Activated B cell treated with CpG ODN at 0.5 μM for 24 hours (primary cell): ENCODE measurements at places on chromosomes 4 and X. TPM values are rescaled to one million over a fixed set of nuclear protein-coding genes. Genes with fewer than 3 reads are reported as not detected.

Gene MEPE
- total RNA-seq, result not detected in 2 replicates

Gene PCYT1B
- total RNA-seq, result not detected in 2 replicates

Gene TCEANC
- 5.1 and 5.9 TPM in 2 replicates for total RNA-seq

Gene ASMTL
- total RNA-seq, result 49.2 and 52.1 TPM in 2 replicates

Gene MAGEB2
- not detected in 2 replicates for total RNA-seq

Gene CT45A2
- total RNA-seq, result not detected in 2 replicates

Gene PAGE1
- total RNA-seq, result not detected in 2 replicates

Gene GAB1
- total RNA-seq, result 11.9 and 12.0 TPM in 2 replicates

- H3K4me3 ChIP-seq, result no peak overlapping the region
- no peaks in the 10 kb centered on the region for H3K27me3 ChIP-seq
- H3K4me1 ChIP-seq, result peaks cover 5% of the 10 kb centered on the region
Measured at GRCh38 chrX:53476371-53476770, 42.2 kb upstream of the HSD17B10 start.

DNA sequence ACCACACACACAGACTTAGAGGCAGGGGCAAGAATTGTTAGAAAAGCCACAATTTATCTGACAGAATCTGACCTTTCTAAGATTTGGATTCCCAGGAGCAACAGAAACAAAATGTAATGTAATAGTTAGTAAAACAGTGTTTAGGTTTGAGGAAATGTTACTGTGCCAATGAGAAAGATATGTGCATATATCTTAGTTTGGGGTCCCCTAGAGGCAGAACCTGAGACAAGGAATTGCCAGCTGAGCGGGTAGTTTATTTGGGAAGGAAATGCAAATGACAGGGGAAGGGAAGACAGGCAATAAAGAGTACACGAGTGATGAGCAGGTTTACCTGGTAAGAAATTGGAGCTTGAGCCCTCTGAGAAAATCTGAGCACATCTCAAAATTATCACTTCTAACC is 31.3 kb upstream of the DDX53 start:
- no peaks in the 10 kb centered on the region for H3K36me3 ChIP-seq
- no peaks in the 10 kb centered on the region for H3K4me1 ChIP-seq
- no peak overlapping the region for H3K4me3 ChIP-seq
- no peaks in the 10 kb centered on the region for H3K27me3 ChIP-seq

GRCh38 chr4:81038636-81039350 is 8.3 kb downstream of the BMP3 start:
- DNase-seq, result no peak
- H3K4me1 ChIP-seq, result peaks cover 16% of the 10 kb centered on the region
- H3K27me3 ChIP-seq, result peaks cover 2% of the 10 kb centered on the region
- H3K36me3 ChIP-seq, result no peaks in the 10 kb centered on the region
- H3K4me3 ChIP-seq, result no peak overlapping the region
- H3K27ac ChIP-seq, result no peak overlapping the region

DNA sequence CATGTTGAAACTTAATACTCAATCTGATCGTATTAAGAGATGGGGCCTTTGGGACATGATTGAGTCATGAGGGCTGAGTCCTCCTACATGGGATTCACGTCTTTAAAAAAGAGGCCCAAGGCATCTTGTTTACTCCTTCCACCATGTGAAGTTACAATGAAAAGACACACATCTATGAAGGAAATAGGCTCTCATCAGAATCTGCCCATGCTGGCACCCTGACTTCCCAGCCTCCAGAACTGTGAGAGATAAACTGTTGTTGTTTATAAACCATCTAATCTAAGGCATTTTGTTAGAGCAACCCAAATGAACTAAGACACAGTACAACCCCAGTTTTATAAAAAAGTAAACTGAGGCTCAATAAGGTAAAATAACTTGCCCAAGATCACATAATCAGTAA is 32.3 kb downstream of the PPP3CA start:
- no peak for DNase-seq
- no peak overlapping the region for H3K27ac ChIP-seq
- peaks cover 50% of the 10 kb centered on the region for H3K4me1 ChIP-seq
- H3K4me3 ChIP-seq, result no peak overlapping the region
- peaks cover 20% of the 10 kb centered on the region for H3K36me3 ChIP-seq
- no peaks in the 10 kb centered on the region for H3K27me3 ChIP-seq

DNA sequence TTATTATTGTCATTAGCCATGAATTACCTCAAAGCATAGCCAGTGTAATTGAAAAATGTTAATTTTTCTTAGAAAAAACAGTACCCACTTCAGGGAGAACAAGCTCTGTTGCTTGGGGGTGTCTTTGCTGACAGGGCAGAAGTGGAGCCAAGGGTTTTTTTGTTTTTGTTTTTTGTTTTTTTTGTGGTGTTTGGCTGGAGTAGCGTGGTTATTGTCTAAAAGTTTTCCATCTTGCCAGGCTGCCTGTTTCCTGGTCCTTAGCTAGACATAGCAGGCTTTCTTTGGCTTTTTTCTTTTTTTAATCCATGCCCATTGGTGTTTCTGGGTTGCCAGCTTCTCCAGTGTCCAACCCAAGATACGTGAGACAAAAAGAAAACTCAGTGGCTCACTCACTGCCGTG is 61.5 kb downstream of the CASP3 start:
- no peak overlapping the region for H3K27ac ChIP-seq
- DNase-seq, result no peak
- H3K4me3 ChIP-seq, result no peak overlapping the region

- no peaks in the 10 kb centered on the region for H3K4me1 ChIP-seq
- H3K4me3 ChIP-seq, result no peak overlapping the region
- no peak overlapping the region for H3K27ac ChIP-seq
- DNase-seq, result no peak
Measured at GRCh38 chr4:140291259-140291658, 82.2 kb upstream of the SCOC start.

DNA sequence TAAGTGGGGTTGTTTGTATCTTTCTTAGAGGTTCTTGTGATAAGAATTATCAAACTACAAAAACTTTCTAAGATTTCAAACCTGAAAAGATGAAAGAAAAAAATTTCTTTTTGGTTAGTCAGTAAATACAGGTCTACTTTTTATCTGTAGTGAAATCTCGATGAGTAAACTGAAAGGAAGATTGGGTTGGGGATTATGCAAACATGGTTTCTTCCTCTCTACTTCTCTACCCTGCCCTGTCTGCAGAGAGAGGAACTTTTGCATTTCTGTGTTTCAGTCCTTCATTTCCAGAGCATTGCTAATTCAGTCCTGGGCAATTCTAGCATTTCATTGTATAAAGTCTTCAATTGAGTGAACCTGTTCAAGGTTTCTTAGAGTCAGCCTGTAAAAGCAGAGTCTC is 51.6 kb upstream of the IL2 start:
- H3K27ac ChIP-seq, result no peak overlapping the region
- no peak overlapping the region for H3K4me3 ChIP-seq
- DNase-seq, result no peak
- H3K27me3 ChIP-seq, result peaks cover 5% of the 10 kb centered on the region
- no peaks in the 10 kb centered on the region for H3K36me3 ChIP-seq
- H3K4me1 ChIP-seq, result no peaks in the 10 kb centered on the region

DNA sequence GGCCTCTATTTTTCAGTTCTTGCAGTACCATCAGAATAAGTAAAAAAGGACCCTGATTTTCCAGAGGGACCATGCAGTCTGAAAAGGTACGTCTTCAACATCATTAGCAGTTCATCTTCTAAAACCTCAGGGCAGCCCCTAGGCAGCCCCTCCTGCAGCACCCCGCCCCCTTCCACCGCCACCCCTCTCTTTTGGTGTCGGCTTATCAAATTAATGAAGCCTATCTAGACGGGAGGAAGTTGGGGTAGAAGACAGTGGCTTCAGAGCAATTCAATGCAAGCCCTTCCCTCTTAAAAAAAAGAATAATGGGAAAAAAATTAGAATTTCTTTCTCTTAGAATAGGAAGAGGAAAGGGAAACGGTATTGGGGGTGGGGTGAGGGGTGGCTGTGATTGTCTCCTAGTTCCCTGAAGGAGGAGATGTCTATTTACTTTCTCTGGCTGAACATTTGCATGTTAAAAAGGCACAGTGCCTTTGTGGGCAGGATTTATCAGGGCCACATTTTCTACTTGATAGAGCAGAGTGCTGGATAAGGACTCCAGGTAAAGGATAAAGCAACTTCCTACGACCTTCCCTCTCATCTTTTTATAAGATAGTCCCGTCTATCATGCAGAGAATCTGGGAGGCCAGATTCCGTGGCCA is 159.4 kb downstream of the MGST2 start:
- no peak overlapping the region for H3K27ac ChIP-seq
- no peak for DNase-seq
- H3K27me3 ChIP-seq, result no peaks in the 10 kb centered on the region
- H3K36me3 ChIP-seq, result no peaks in the 10 kb centered on the region
- no peaks in the 10 kb centered on the region for H3K4me1 ChIP-seq
- H3K4me3 ChIP-seq, result no peak overlapping the region

DNA sequence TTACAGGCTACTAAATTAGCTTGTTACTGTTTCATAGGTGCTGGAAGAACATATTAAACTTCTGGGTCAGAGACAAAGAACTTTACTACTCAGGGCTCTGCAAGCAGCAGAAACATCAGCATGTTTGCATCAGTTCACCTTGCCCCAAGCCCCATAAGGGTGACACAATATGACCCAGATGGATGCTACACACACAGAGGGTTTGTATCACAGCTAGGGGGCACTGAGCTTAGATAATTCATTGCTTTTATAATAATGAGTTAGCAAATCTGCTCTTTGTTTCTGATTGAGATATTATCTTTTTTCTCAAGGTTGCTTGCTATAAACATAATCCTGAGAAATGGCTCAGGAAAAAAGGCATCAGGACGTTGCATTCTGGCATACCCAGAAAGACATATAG is 4.8 kb upstream of the SYNPO2 start:
- H3K4me3 ChIP-seq, result no peak overlapping the region
- peaks cover 13% of the 10 kb centered on the region for H3K27me3 ChIP-seq
- no peak for DNase-seq
- peaks cover 6% of the 10 kb centered on the region for H3K4me1 ChIP-seq
- no peak overlapping the region for H3K27ac ChIP-seq

DNA sequence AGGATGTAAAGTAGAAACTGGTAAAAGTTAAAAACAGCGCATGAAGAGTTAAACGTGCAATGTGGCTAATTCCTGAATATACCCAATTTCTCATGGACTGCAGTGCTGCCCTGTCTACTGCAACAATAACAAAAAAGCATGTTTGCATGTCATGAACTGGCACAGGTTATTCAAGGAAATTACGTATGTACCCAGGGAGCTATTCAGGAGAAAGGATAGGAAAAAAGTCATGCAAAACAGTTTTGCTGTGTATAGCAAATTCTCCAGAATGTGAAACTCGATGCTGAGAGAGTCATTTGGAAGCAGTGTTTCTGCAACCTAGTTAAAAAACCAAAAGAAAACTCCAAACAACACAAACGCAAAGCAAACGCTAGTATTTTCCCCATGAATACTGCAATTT is 381.5 kb upstream of the PRKX start:
- H3K4me3 ChIP-seq, result no peak overlapping the region
- H3K27ac ChIP-seq, result no peak overlapping the region
- H3K36me3 ChIP-seq, result no peaks in the 10 kb centered on the region
- no peaks in the 10 kb centered on the region for H3K27me3 ChIP-seq
- DNase-seq, result no peak
- no peaks in the 10 kb centered on the region for H3K4me1 ChIP-seq

DNA sequence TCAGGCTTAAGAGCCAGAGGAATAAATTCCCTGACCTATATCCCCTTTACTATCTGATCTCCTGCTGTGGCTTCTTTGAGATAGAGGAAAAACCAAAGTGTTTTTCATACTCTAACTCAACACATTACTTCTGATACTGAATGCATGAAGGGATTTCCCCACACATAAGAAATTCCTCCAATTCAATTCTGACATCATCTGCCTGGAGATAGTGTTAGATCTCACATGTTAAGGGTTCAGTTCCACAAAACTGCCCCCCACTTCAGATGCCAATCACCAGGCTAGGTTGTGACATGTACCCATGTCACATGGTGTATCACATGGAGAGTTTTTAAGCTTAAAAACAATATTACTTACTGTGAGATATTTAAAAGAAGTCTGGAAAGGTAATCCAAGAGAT is 46.8 kb downstream of the GSTCD start:
- H3K4me1 ChIP-seq, result no peaks in the 10 kb centered on the region
- no peaks in the 10 kb centered on the region for H3K36me3 ChIP-seq
- DNase-seq, result no peak
- H3K4me3 ChIP-seq, result no peak overlapping the region
- H3K27me3 ChIP-seq, result no peaks in the 10 kb centered on the region
- H3K27ac ChIP-seq, result no peak overlapping the region

DNA sequence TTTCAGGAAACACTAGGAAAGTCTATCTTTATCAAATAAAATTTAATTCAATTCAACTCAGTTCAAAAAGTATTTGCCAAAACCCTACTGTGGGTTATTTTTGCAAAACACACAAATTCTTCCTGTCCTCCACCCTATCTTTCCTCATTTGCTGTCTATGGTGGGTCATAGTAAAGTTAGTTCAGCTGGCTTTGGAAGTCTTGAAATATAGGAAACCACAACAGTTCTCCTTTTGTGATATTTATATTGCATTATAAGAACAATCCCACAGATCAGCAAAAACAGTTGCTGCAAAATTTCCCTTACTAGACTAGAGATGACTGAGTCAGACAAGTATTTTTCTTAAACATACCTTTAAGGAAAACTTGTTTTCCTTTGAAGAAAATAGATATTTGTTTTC is 22.2 kb downstream of the CYBB start:
- H3K4me3 ChIP-seq, result no peak overlapping the region
- no peaks in the 10 kb centered on the region for H3K27me3 ChIP-seq
- peak overlapping the region; percentile 46 for H3K27ac ChIP-seq
- peaks cover 58% of the 10 kb centered on the region for H3K4me1 ChIP-seq
- DNase-seq, result no peak

GRCh38 chr4:152981842-152982241 is 45.7 kb downstream of the FHDC1 start:
- DNase-seq, result no peak
- H3K4me1 ChIP-seq, result no peaks in the 10 kb centered on the region
- H3K36me3 ChIP-seq, result no peaks in the 10 kb centered on the region
- H3K4me3 ChIP-seq, result no peak overlapping the region
- peaks cover 10% of the 10 kb centered on the region for H3K27me3 ChIP-seq

DNA sequence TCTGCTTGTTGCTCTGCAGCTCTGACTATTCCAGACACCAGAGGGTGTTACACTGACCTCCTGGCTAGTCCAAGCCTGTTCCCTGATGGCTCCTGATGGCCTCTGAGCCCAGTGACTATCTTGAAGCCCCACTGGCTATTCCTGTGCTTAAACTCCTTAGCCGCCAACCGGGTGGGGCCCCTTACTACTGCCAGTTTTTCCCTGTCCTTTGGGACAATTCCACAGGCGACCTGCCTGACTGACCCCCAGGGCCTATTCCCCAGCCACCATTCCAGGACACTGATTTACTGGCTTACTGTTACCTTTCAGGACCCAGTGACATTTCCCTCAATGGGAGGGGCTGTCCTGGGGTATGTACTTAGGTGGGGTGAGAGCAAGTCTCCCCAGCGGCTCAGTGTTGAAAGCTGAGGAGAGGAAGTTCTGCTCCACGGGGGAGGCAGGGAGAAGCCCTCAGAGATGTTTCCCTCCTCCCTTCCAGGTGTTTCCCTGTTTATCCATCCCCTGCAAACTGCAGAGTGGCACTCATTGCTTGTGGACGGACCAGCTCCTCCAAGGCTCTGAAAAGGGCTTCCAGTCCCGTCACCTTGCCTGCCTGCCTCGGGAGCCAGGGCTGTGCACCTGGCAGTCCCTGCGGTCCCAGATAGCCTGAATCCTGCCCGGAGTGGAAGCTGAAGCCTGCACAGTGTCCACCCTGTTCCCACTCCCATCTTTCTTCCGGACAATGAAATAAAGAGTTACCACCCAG is 4.0 kb downstream of the TIMP1 start:
- H3K4me1 ChIP-seq, result peaks cover 9% of the 10 kb centered on the region
- H3K27ac ChIP-seq, result no peak overlapping the region

- H3K36me3 ChIP-seq, result no peaks in the 10 kb centered on the region
- H3K4me3 ChIP-seq, result no peak overlapping the region
- H3K4me1 ChIP-seq, result no peaks in the 10 kb centered on the region
- no peak overlapping the region for H3K27ac ChIP-seq
- peaks cover 4% of the 10 kb centered on the region for H3K27me3 ChIP-seq
- no peak for DNase-seq
Measured at GRCh38 chrX:149255860-149256259, 249.2 kb downstream of the IDS start.
